ENCODE measurements at places on chromosomes 13 and 19.

DNA sequence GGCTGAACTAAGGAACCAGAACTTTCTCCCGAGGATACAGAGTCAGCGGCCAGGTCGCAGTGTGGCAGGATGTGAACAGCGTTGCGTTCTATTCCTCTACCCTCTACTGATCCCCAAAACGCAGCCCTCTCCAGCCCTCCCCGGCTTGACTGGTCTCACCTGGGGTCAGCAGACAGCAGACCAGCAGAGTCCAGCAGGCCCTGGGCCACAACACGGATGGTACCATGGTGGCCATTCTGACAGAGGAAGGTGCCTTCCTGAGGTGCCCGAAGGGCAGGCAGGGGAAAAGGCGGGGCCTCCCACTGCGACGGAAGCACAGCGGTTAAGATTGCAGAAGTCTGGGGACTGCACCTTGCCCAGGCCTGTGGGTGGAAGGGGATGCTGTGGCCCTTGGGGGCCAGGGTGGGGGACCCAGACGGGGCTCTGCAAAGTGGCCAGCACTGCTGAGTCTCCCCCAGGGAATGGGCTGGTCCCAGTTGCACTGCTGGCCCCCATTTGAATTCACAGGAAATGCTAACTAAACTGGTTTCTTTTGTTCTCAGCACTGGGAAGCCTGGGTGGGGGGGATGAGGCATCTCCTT, at the start of gene ICAM3:
TSS of gene ICAM3 (minus strand) at position 245 of the 581 bp plus-strand sequence. CDS start at position 235, 10 bp downstream.
- DNase-seq = peak; percentile 74

GRCh38 chr19:55088543-55089341, 13.1 kb downstream of the EPS8L1 start:
- DNase-seq = peak; percentile 77

GRCh38 chr13:94585543-94586101, 10.3 kb downstream of the TGDS start:
- DNase-seq = no peak

DNA sequence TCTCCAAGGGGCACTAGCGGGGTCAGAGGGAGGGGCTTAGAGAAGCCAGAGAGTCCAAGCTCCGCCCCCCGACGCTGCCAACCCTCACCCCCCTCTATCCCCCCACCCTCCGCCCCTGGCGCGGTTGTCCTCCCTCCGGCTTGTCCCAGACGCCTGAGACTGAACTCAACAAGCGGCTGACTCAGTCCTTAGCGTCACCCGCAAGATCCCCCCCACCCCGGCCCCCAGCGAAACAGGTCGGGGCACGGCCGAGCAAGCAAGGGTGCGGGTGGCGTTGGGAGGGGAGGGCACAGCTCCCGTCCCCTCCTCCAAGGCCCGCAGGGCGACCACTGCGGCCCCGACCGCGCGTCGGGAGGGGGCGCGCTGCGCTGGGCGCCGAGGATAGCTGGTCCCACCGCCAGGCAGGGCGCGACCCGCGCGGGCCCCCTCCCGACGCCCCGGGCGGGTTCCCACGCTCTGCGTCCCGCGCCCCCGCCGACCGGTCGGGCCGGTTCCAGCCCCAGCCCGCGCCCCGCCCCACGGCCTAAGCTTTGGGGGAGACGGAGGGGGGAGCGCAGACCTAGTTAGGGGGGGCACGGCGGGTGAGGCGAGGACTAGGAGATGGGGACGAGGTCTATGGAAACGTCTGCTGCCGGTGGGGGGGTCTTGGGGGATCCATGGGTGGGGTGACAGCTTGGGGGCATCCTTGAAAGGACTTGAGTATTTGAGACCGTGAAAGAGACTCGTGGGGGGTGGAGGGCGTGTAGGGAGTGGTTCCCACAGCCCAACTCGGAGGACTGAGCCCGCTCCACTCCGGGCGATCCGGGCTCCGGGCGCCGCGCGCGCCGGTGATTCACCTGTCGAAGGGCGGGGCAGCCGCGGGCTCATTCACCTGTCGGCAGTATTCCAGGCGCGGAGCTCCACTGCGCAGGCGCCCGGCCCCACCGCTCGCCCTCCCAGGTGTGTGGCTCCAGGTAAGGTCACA, 5.1 kb downstream of the NOTCH3 start:
- DNase-seq = no peak

GRCh38 chr19:12983091-12983490, 12.2 kb upstream of the NFIX start:
- no peak for DNase-seq

- DNase-seq = peak; percentile 85
These were observed at the start of gene ZNF577 for GRCh38 chr19:51887522-51888498. Gene ZNF577 (minus strand): TSS chr19:51887951. CDS start chr19:51880382, 7,569 bp downstream.

DNA sequence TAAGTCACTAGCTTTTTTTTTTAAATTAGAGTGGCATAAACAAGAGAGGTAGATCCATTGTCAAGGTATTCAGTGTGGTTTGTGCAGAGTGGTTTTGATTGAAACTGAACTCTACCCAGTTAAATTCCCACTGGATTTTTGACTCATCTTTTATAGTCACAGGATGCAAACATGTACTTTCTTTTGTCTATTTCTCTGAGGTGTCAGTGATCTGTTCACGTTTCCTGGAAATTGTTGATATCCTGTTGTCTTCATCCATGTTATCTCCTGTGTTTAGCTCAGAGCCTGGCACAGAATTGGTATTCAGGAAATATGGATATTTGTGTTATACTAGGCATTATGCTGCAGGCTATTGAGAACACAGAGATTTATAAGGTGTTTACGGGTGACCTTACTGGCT, 119.7 kb downstream of the PCCA start:
- no peak for DNase-seq

DNA sequence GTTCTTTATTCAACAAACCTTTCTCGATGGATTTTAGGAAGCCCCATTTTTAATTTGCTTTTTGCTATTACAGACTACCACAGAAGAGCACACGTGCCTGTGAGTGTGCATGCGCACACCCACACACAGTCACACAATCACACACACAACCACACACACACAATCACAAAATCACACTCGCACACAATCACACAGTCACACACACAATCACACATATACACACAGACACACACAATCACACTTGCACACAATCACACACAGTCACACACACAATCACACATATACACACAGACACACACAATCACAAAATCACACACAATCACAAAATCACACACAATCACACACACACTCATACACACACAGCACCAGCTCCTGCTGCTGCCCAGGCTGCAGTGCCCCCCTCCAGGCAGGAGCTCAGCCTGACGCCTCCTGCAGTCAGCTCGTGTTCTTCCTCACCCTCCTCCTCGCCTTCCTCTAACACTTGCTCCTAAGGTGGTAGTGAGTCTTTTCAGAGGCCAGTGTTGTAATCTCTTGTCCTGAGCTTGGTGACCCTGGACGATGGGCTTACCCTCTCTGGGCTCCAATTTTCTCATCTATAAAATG, 125.0 kb upstream of the SOX1 start:
- DNase-seq = no peak

DNA sequence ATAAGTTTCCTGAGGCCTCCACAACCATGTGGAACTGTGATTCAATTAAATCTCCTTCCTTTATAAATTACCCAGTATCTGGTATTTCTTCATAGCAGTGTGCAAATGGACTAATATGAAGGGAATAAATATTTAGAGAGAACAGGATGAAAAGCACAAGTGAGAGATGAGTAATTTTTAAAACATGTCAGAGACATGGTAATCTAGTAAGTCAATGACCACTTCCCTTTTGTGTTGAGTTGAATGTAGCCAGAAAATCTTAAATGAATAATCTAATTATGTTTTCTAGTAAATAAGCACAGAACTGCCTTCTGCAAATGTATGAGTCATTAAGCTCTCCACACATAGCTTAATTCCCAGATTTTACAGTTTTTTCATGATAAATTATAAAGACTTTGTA, 524.1 kb upstream of the SLITRK5 start:
- no peak for DNase-seq

DNA sequence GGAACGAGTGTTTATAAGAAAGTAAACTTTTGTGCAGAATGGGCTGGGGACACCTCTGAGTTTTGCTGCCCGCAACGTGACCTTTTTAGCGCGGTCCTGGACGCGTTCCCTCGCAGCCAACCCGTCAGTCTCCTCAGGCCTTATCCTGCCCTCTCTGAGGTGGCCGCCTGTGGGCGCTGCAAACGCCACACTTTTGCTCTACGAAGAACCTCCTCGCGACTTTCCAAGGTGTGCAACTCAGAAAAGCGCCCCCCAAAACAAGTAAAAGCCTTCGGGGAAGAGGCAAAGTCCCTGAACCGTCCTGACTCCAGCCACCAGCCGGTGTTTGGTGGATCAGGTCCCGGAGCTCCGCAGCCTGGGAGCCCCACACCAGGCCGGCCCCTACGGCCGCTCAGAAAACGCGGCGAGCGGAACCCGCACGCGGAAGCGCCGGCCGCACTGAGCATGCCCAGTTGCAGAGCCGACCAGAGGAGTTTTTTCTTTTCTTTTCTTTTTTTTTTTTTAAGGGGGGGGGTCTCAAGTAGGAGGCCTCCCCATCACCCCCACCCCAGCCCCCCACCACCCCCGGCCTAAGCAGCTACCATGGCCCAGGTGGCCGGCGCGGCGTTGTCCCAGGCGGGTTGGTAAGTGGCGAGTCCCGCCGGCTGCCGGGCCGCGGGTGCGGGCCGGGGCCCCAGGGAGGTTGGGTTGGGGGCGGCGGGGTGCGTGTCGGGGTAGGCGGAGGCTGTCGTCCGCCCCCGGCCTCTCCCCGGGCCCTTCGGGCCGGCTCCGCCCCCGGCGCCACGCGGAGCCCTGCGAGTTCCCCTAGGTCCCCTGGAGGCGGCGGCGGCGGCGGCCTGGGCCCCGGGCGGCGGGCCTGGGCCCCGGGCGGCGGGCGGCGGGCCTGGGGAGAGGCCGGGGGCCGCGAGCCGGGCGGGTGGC, at the start of gene TDRD3:
TSS of gene TDRD3 (plus strand) at position 438 of the 921 bp plus-strand sequence. CDS start at position 583, 145 bp downstream.
- peak; percentile 82 for DNase-seq

DNA sequence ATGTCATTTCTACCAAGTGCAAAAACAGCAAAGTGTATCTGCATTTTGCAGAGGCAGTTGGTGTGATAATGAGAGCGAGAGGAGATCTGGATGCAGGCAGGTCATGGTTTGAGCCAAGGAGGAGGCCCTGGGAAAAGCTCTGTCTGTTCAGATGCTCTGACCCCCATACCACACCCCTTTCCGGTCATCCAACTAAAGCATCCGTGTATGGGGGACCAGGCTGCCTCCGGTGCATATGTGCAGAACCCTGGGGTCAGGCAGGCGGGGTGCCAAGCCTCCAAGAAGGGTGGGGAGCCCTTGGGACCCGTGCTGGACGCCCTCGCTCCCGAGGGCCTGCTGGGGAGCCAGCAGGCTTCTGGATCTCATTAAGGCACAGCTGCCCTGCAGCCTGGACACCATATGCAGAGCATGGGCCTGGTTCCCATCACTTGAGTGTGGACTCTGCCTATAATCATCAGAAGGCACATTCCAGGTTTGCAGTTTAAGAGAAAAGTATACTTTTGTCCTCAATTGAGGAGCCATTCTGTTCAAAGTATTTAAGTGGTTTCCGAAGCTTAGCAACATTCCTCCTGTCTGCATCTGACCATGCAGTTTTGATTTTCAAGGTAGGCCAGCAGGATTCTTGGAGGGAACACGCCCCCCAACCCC, 56.1 kb downstream of the ALOX5AP start:
- DNase-seq = no peak

DNA sequence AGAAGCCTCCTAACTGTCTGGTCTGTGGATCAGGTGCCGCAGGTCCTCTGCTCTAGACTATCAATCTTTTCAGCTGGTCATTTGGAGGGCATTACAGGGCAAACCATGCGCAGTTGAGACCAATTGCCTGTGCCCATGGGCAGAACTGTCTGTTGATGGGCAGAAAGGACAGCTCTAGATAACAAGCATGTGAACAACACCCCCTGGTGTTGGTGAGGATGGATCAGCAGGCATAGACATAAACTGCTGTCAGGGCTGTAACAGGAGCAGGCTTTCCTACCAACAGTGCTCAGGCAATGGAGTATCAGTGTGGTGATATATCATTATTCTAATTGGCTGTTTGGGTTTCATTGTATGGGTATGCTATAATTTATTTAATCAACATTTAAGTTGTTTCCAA, 104.7 kb upstream of the KL start:
- peak; percentile 62 for DNase-seq

- DNase-seq = no peak
These were observed 5.0 kb downstream of the FOSB start for GRCh38 chr19:45472563-45473366.

- DNase-seq = peak; percentile 96
These were observed 2.1 kb upstream of the SLC27A5 start for GRCh38 chr19:58513694-58514563.

GRCh38 chr13:39414339-39414738, 188.7 kb downstream of the LHFPL6 start:
- DNase-seq = no peak

DNA sequence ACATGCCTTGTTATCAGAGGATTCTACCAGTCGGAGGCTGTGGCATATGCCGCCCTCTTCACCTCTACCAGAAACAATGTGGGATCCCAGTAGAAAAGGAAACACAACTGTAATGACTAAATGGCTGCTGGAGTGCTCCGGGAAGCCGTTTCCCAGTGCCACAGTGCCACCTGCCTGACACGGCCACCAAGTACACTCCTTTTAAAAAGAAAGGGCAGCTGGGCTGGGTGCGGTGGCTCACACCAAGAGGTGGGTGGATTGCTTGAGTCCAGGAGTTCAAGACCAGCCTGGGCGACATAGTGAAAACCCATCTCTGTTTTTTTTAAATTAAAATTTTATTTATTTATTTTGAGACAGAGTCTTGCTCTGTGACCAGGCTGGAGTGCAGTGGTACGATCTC, 67.3 kb downstream of the TRPM4 start:
- peak; percentile 54 for DNase-seq

GRCh38 chr19:14408491-14409145, 10.5 kb downstream of the DDX39A start:
- DNase-seq = no peak

- DNase-seq = no peak
These were observed 65.5 kb downstream of the RASL11A start for GRCh38 chr13:27336014-27336673.

GRCh38 chr19:45340899-45341453, 426 bp downstream of the KLC3 start:
- no peak for DNase-seq
